ENCODE measurements at places on chromosomes 3 and 15.

DNA sequence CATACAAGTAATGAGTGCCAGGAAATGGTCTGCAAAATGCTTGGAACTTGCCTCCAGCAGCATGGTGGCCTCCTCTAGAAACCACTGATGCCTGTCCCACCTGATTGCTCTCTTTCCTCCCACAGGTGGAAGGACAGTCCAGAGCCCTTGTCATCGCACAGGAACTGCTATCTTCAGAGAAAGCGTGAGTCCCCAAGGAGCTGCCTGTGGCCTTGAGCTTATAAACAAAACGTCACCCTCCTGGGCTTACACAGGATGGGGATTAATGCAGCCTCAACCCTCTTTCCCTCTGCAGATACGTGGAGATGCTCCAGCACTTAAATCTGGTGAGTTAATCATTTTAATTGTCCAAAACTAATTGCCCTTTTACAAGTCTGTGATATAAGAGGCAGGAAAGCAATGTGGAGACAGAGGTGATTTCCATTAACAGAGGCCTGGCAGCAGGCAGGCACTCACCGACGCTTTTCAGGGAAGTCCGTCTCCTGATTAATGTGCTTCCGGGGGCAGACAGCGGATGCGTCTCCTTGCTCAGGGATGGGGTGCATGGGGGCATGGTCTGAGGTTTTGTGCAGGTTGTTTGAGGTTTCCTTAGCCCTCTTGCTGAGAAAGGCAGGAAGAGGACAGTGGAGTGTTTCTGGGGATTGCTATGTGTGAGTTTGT, 61.8 kb downstream of the FGD5 start:
- no peak for DNase-seq

DNA sequence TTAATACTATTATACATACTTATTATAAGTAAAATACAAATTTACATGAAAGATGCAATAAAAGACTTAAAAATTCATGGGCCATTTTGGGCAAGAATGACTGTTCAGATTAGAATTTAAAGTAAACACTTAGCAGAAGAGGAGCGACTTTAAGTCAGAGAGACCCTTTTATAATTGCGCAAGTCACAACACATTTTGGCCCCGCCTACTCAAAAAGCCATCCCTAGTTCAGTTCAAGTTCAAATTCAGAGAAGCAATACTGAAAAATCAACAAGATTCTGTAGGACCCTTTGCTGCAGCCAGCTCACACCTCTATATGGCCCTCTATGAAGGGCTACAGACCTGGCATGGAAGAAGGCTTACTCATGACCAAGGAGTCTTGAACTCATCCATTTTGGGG, 64.6 kb downstream of the PEAK1 start:
- DNase-seq: no peak

DNA sequence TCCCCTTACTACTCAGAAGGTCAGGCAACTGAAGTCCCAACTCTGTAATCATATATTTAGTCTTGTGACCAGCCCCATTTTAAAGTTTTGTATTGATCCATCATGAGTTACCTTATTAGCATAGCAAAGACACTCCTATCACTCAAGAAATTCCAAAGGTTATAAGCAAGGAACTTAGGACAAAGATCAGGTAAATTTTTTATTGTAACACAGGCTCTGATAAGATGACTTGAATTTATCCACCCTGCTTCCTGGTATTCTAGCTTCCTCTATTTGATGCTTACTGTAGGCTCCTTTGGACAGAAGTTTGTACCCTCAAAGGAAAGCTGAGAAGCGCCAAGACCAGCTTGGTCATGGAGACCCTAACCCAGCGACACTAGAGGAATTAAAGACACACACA, 8.2 kb upstream of the NDN start:
- DNase-seq: no peak

- DNase-seq: peak; percentile 83
These were observed 187.6 kb downstream of the NLGN1 start for GRCh38 chr3:173584838-173585831.

DNA sequence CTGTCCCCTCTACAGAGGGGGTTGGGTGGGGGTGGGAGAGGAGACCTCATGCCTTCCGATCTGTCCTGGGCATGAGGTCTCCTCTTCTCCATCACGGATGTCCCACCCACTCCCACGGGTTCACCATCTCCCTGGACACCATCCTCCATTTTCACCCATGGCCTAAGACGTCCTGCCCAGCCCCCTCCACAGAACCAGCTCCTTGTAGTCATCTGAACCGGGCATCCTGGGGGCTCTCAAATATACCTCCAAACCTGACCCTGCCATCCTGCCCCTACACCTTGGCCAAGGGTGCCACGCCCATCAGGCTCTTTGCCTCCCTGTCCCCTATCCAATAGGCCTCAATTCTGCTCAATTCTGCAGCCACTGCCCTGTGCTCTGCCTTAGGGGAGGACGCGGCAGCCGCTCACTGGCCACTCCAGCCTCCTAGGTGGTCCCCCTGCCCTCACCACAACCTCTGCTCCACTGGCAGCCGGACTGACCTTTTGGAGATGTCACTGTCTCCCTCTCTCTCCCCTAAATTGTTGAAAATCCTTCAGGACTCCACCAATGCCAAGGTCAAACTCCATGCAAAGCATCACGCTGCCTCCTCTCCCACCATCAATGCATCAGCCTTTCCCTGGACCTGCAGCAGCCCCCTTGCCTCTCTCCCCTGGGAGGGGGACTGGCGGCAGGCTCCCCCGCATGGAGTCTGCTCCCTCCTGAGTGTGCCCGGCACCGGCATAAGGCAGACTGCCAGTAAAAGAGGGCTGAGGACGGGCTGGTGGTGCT, 9.4 kb upstream of the ANPEP start:
- no peak for DNase-seq

DNA sequence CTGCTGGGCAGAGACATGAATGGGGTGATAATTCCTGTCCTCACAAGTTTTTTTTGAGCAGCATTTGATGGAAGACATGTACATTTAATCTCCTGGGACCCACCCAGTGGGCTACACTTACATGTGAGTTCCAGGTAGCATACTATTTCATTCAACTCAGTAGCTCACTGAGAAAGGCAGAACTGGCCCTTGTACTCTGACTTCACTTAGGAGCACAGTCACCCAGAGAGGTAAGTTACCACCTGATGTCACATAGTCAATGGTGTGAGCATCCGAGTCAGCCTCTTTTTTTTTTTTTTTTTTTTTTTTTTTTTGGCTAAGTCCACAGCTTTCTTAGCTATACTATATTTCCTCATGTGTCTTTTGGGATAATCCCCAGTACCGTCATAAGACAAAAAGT, 32.7 kb upstream of the MCTP2 start:
- no peak for DNase-seq

- DNase-seq: no peak
These were observed 176.2 kb upstream of the TP63 start for GRCh38 chr3:189455009-189455408.

GRCh38 chr3:111610189-111610588, 15.0 kb upstream of the ZBED2 start:
- no peak for DNase-seq

DNA sequence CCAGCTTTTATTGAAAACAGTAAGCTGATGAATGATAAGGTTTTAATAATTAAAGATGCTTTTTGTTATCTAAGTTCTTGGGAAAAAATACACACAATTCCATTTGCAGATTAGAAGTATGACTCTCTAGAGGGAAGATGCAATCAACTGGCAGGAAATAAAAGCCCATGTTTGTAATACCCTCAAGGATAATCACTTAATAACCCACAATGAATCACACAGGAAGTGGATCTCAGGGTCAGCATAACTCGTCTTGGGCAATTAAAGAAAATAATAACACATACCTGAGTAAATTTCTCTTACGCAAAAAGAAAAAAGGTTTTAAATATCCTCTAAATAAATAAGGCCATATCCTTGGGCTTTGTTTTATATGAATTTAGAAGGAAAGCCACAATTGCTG, 9.4 kb upstream of the EID1 start:
- DNase-seq: no peak

DNA sequence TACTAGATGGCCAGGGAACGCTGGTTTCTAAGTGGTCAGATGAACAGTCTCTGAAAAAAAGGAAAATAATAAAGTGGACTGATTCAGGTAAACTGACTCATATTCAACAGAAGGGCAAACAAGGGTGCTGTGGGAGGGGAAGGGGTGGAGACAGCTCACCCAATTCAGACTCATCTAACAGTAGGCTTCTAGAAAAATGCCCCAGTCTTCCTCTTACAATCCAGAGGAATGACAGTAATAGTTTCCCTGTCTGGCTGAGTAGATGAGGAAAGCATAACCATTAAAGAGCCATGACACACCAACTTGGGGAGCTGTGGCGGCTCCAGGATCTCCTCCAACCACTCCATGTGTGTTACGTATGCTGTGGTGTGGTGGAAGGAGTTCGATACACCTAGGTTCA, 231.4 kb upstream of the UMPS start:
- no peak for DNase-seq

GRCh38 chr3:148457886-148458285, 239.8 kb upstream of the AGTR1 start:
- DNase-seq: no peak

DNA sequence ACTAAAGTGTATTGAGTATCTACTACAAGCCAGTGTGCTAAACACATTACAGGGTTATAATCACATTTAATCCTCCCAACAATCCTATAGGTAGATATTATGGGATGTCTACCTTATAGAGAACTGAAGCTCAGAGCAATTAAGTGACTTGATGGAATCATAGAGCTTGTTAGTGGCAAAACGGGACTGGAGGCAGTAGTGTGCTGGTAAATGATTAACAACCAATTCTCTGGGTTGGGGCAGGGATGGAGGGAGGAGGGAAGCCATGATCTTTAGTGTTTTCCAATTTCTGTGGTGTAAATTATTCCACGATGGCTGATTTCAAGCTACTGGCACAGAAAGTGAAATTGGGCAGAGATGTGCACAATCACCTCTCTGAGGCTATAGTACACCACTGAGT, 18.5 kb upstream of the CSRNP1 start:
- DNase-seq: no peak

GRCh38 chr3:42823351-42823750, 14.1 kb downstream of the ACKR2 start:
- DNase-seq: no peak

- no peak for DNase-seq
These were observed 81.1 kb downstream of the SLTM start for GRCh38 chr15:58852347-58852746.

- DNase-seq: peak; percentile 64
These were observed 756 bp upstream of the CAMK2N2 start for GRCh38 chr3:184261854-184262763.

GRCh38 chr3:20023623-20024405, 11.8 kb upstream of the PP2D1 start:
- no peak for DNase-seq

DNA sequence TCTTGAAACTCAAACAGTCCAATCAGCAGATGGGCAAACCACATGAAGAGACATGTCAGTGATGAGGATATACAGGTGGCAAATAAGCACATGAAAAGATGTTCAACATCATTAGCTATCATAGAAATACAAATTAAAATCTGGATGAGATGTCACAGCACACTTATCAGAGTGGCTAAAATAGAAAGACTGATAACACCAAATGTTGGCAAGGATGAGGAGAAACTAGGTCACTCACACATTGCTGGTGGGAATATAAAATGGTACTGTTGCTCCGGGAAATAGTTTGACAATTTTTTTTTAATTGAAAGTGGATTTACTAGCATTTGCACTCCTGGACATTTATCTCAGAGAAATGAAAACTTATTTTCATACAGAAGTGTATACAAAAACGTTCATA, 8.4 kb downstream of the PGPEP1L start:
- DNase-seq: no peak
